ENCODE measurements at places on chromosomes 5 and 9.

- no peak for DNase-seq
These were observed 111.1 kb downstream of the GADD45G start for GRCh38 chr9:89715881-89716280.

DNA sequence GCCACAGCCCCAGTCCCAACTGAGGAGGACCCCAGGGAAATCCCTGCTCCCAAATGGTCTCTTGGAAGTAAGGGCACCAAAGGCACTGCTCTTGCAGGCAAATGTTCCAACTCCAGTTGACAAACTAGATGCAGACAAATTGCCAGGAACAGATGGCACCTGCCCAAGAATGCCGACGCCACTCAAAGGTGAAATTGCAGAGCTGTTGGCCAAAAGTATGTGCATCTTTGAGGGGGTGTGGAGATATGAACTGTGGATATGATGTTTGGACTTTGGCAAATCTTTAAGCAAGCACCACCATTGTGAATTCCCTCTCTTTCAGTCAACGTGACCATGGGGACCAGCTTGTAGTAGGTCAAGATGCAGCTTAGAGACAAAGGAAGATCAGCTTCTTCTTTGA, 12.0 kb upstream of the CPLX2 start:
- DNase-seq, result no peak

DNA sequence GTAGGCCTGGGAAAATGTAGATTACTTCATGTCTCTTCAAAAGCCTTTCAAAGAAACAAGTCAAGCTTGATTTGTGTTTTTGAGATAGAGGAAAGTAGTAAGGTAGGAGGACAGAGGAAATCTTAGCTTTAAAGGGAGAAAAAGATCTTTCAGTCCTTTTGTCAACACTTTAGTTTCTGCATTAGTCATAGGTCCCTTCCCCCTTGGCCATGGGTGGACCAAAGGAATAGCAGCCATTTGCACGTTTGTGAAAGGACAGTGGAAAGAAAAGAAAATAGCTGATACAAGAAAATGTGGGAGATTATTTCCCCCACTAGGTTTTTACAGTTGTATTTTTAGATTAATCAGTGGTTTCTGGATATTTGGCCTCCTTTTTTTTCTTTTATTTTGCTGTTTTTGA, 121.9 kb upstream of the GRHPR start:
- peak; percentile 55 for DNase-seq

DNA sequence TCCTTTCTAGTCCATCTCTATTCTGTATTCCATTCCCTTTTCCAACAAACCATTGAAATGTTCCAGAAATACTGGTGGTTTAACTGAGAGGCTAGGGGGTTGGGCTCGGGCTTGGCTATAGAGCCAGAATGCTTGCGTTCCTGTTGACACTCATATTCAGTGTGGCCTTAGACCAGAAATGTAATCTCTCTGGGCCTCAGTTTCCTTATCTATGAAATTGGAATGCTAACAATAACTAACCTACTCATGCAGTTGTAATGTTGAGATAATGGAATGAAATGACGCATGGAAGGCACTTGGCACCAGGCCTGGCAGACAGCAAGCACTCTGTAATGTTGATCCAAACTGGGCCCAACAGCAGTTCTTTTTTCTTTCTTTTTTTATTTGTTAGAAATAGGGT, 26.8 kb downstream of the JADE2 start:
- peak; percentile 97 for DNase-seq

DNA sequence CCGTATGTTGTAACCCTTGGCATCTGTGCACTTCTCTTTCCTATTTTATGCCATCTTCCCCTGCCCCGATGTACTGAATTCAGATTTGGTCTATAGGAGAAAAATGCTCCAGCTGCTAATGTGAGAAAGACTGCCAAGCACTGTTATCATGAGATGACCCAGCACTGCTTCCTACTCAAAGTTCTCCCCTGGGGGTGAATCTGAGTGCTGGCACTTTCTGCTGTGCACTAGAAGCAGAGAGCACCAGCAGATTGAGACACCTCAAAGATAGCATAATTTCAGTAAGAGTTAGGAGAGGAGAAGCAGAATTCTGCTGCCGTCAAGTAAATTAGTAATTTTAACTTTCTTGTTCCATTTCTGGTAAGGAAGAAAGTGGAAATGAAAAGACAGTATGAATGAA, 92.8 kb upstream of the ACOT12 start:
- DNase-seq, result no peak

DNA sequence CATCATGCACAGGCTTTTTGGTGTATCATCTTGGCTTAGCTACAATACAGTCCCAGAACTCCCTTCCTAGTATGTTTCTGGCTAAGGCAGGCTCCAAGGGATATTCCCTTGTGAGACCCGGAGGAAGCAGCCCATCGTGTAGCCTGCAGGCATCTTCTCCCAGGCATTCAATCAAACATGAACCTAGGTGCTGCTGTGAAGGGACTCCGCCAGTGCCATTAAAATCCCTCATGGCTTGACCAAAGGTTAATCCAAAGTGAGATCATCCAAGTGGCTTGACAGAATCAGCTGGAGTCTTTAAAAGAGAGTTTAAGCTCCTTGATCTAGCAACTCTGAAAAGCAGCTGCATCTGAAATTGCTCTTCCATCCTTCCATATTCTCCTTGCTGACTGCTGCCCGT, 333.9 kb downstream of the DIRAS2 start:
- DNase-seq, result no peak

- peak; percentile 68 for DNase-seq
These were observed 53.9 kb downstream of the ZCCHC7 start for GRCh38 chr9:37174247-37174646.

GRCh38 chr5:36598045-36598444, 8.4 kb upstream of the SLC1A3 start:
- no peak for DNase-seq

DNA sequence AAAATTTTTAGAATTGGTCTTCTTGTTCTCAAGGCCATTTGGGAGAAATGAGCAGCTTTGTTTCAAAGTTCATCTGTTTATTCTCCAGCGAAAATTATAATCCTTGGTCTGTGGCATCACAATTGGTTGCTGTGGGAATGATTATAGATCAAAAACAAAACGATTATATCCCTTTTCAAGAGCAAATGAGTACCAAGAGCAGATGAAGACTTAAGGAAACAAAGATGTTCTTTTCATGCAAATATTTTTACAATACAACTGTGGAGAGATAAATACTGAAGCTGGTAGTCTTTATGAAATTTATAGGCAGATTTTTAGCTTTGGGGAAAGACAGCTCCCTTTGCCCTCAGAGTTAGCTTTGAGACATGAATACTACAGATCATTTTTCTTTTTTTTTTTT, 620.8 kb upstream of the DMAC1 start:
- no peak for DNase-seq

All from EH (cell line).